Activated T-cell treated with anti-CD3 and anti-CD28 coated beads, Interleukin-2, amount 50 U/mL, for 48 hours (primary cell): ENCODE measurements at places on chromosomes 3 and 15.

GRCh38 chr15:83205725-83206324, 1.8 kb downstream of the HDGFL3 start:
- no peak for DNase-seq

GRCh38 chr3:96960661-96961330, 146.4 kb downstream of the EPHA6 start:
- DNase-seq, result no peak

- no peak for DNase-seq
Measured at GRCh38 chr3:36175916-36176461, 204.3 kb upstream of the STAC start.

DNA sequence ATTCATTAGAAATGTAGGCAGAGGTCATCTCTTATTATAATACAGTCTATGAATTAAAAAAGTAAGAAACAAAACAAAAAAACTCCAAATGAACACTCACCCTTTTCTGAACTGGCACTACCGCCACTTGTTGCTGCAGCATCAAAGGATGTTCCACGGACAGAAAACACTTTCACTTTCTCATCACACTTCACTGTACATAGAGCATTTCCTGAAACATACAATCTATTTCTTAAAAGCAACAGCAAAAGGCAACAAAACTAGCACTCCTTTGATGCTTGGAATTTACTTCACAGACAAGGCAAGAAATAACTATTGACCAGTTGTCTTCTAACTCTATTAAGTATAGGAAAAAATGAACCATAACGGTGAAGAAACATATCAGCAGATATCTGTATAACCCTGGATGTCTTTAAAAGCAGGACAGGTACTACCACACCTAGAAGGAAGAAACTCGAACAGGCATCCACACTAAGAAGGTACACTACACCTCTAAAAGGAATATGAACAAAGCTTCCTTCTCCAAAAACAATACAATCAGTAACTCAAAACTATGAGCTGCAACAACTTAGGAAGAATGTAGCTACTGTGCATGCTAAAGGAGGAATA, 24.9 kb downstream of the ETFA start:
- DNase-seq, result no peak

DNA sequence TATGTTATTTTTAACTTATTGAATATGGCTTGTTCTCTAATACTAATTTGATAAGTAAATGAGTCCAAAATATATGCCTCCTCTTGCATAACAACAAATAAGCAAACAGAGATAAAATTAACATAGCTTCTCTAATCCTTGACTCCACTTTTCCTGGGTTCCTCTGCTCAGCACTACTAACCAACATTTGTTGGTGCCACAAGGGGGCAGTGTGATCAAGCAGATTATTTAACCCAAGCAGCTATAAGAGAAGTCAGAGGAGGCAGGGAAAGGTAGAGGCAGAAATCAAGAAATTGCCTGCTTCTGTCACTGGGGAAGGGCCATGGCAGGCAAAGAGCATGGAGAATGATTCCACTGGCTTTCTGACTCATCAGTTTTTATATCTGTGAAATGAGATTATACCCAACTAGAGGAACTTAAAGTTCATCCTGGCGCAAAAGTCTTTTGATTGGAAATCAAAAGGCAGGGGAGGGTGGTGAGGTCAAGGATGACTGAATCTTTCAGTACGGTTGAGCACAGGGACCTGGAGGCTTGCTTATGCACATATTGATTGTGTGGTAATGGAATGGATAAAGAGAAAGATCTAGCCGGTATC, 152.2 kb downstream of the IGSF11 start:
- DNase-seq, result peak; percentile 68

DNA sequence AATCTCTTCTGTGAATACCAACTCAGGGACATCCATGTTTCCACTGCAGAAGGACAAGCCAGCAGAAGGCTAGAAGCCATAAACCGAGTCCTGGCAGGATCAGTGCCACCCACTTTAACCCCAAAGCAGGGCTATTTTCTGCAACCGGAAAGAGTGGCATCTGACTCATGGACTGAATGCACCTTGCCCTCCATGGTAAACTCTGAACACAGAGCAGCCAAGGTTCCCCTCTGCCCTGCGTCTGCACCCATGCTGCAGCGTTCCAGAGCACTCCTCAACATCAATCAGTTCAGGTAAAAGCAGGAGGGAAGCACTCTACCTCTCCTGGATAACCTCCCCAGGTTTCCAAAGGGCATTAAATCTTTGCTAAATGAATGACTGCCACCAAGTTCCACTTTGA, 801 bp upstream of the NGRN start:
- DNase-seq, result peak; percentile 56
